ENCODE measurements at places on chromosomes 3 and 15. TPM values are rescaled to one million over a fixed set of nuclear protein-coding genes. Genes with fewer than 3 reads are reported as not detected.

The CACNA2D2 gene
- 0.85 TPM for total RNA-seq

GRCh38 chr3:37475435-37475834, 301.1 kb upstream of the LRRFIP2 start:
- no peak for DNase-seq

DNA sequence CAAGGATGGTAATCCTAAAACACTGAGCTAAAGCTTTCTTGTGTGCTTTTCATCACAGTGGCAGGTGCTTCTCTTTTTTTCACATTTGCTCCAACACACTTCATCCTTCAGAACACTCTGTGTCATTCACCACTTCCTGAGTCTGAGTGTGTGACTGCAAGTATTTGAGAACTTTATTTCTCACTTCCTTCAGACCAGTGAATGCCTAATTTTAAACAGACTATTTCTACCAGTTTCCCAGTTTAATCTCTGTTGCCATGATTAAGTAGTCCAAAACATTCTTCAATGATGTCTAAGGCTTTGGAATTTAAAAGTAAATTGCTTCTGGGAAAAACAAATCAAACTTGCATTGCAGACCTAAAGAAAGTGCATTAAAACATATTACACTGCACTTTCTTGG, 541.2 kb downstream of the RBMS3 start:
- no peak for DNase-seq

The RBP2 gene
- not detected for total RNA-seq

GRCh38 chr3:61877359-61878138, 316.2 kb downstream of the PTPRG start:
- DNase-seq = no peak

- no peak for DNase-seq
Measured at GRCh38 chr3:98886525-98886924, 15.0 kb downstream of the DCBLD2 start.

The UBR1 gene
- 66.7 TPM for total RNA-seq

DNA sequence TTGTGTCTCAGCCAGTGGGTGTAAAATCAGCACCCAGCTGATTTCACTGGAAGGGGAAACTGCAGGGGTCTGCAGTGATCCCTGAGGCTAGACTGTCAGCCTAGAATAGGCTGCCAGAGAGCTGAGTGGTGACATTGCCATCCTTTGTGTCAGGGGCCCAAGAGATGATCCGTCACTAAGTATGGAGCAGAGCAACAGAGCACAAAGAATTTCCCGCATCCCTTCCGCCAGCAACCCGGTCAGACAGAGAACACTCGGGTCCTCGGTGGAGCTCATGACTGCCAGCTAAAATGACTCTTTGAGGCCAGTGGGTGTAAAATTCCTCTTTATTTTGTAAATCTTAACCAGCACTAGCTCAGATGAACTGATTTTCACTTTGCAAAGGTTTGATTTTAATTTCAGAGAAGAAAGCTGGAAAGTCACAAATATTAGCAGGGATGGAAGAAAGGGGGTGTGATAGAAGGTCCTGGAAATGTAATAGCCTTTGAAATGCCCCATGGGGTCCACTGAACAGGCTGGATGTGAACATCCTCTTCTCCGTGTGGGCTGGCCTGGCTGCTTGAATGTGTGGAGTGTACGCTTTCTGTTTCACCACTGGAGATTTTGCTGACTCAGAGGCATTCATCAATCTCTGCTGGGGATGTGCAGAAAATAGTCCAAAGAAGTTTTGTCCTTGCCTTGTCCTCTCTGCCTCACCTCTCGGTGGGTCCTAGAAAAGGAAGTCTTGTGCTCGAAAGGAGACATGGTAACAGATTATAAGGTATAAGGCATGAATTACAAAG, 138.8 kb downstream of the SV2B start:
- DNase-seq = no peak

The ZPLD1 gene
- total RNA-seq = not detected

GRCh38 chr3:173826416-173826815, 428.9 kb downstream of the NLGN1 start:
- no peak for DNase-seq

GRCh38 chr15:45328663-45329062, 49.7 kb downstream of the GATM start:
- no peak for DNase-seq

DNA sequence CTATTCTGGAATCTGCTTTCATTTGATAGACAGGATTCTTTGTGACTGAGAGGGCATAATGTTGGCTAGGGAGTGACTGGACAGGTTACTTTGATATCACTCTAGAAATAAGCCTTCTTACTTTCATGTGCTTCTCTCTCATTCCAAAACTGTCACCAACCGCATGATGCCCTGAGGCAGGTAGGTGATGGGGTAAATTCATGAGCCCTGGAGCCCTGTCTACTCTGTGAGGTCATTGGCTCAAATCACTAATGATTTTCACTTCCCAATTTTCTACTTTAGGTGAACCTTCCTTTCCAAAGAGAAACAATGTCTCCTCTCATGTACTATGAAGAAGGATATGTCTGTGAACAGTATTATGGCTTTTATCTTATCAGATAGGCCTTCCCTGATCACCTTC, 596.7 kb downstream of the TUSC7 start:
- no peak for DNase-seq

GRCh38 chr3:39067286-39067685, 15.5 kb downstream of the WDR48 start:
- DNase-seq = no peak

The ZIC4 gene
- total RNA-seq = not detected

The CAMP gene
- total RNA-seq = not detected

DNA sequence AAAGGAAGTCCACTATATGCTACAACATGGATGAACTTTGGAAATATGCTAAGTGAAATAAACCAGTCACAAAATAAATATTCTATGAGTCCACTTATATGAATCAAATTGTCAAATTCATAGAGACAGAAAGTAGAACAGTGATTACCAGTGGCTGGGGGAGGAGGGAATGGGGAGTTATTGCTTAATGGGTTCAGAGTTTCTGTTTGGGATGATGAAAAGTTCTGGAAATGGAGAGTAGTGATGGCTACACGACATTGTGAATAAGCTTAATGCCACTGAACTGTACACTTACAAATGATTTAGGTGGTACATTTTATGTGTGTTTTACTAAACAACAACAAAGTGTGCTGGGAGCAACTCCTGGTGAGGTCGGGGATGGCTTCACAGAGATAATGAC, 38.1 kb downstream of the HOMER2 start:
- DNase-seq = no peak

The MCF2L2 gene
- total RNA-seq = 1.5 TPM

- no peak for DNase-seq
Measured at GRCh38 chr3:40985195-40985594, 214.1 kb upstream of the CTNNB1 start.

DNA sequence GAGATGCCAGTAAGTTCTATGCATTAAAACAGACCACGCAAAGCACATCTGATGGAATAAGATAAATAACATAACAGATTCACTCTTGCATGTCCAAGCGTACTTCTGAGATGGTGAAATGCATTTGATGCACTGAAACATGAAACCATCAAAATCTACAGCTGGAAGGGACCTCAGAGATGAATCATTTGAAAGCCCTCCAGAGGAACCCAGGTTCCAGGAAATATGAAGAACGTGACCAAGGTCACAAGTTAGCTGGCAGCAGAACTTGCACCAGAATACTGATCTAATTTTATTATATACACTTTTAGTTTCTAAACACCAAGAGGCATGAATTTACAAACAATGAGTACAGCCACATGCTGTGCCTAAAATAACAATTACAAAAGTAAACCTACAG, 957.1 kb downstream of the FHIT start:
- no peak for DNase-seq

DNA sequence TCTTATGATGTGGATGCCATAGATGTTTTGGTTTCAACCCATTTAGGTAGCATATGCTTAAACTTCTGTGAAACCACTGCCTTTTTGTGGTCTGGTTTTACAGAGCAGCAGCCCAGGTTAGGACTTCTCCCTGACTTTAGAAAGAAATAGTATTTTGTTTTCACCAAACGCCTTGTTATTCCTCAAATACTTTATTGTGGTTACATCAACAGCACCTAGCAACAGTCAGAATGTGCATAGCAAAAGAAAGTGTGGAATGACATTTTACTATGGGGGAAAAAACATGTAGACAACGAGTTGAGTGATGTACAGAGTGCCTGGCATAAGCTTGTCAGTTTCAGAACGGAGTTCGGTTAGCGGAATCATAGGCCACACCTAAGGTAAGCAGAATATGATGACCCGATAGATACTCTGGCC, 159.2 kb downstream of the TPRG1 start:
- DNase-seq = no peak

The GPR160 gene
- total RNA-seq = 17.7 TPM

DNA sequence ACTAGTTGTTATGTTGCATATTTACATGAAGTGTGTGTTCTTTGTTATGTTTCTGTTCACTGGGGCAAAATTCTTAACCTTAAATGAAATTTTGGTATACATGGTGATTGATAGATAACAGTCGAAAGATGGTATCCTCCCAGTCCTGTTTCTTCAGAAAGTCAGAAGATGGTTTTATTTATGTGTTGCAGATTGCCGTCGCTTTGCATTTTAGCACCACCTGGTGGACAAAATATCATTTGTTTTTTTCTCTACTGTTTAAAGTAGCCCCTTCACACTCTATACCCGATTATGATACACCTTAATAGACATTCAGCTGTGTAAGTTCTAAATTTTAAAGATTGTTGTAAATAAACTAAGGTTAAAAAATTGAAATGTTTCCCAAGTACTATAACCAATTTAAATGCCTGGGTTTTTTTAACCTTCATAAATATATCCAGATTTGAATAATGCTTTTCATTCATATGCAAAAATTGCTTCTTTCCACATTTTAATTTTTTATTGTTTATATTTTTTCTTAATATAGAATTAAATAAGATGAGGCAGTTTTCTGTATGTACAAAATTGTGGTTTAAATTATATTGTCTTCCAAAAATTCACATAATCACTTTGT, 152.2 kb downstream of the ALCAM start:
- peak; percentile 77 for DNase-seq

GRCh38 chr15:33330931-33331330, 20.2 kb downstream of the RYR3 start:
- no peak for DNase-seq

The RIOX2 gene
- total RNA-seq = 23.6 TPM

The IL17RE gene
- 0.34 TPM for total RNA-seq

DNA sequence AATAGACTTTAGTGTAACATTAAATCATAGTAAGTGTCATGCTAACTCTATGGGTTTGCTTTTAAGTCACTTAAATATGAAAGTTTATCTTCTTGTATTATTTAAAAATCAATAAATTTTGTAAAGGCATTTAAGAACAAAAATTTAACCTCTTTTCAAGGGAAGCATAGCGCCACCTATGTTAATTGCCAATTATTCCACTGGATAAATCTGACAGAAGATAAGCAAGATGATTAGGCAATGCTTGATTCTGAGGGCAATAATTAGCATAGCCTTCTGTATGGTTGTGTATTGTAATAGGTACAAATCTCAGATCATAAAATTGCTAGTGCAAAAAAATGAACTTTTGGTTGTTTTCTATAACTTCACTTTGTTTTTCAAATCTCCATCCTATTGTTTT, 560.1 kb downstream of the GRM7 start:
- no peak for DNase-seq

DNA sequence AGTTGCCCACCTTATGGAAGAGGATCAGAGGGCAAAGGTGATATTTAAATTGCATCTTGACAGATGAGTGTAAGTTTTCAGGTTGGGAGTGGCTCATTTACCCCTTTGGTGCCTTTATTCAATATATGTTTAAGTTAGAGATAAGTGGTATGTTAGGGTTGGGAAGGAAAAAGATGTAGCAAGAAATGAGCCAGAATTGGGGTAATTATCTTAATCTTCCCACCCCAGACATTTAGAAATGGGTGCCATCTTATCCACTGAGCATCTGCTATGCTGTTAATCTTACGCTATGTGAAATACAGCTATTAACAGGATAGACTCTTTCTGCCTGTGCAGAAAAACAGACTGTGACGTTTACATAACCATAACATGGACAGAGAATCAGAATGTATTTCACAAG, 6.3 kb downstream of the CMTM7 start:
- no peak for DNase-seq

- no peak for DNase-seq
Measured at GRCh38 chr3:1979961-1980615, 118.6 kb upstream of the CNTN4 start.

The PTX3 gene
- 0.36 TPM for total RNA-seq

DNA sequence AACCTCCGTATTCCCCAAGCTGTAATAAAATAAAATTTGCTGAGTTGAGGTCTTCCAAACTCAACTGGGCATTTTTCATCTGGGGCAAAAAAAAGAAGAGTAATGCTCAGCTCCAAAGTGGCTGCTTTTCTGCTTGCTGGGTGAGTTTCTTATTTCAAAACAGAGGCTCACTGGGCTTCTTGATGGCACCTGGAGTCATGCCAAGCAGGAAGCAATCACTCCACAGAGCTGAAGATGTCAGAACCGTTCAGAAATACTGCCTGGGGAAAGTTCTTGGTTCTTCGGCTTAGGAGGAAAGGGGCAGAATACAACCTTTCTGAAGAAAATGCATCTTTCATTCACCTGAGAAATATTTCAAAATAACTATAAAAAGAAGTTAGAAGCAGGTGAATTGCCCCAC, 4.1 kb downstream of the CCR9 start:
- peak; percentile 28 for DNase-seq

The PATL2 gene
- total RNA-seq = 60.5 TPM

GRCh38 chr15:48501208-48501607, 144.3 kb downstream of the FBN1 start:
- DNase-seq = no peak

The SYNPR gene
- not detected for total RNA-seq

DNA sequence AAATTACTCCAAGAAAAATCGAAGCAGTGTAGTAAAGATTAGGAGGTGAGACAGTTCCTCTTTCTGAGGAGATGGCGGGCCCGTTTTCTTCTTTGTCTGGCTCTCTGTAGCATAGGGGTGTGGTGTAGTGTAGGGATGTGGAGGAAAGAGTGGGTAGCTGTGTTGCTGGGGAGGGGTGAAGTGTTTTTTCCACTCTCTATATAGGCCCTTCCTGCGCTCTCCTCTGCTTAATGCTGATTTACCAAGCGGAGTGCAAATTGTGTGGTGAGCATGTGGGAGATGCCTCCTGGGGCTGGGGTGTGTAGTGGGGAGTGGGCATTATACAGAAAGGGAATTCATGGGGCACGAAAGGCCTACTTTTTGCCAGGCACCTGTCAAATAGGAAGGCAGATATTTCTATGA, 94.9 kb downstream of the ST6GAL1 start:
- peak; percentile 76 for DNase-seq

DNA sequence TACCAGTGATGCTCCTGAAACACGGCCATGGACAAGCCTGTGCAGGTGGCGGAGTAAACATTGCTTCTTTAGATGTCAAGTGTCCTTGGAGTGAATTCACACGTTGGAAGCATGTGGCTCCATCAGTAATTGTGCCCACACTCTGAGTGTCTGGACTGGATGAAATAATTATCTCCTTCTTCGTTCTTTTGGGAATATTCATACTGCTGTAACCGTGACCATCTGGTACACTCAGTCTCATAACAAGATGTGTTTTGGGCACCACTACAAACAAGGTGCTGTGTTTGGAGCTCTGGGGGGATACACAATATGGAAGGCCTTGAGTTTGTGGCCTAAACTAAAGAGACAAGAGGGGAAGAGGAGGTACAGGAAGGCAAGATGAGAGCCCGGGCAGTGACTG, 165.6 kb downstream of the APBA2 start:
- no peak for DNase-seq

The SLC12A1 gene
- not detected for total RNA-seq

The CCR8 gene
- total RNA-seq = not detected
